WERI-Rb-1 (cell line): ENCODE measurements at places on chromosomes 6 and 20.

DNA sequence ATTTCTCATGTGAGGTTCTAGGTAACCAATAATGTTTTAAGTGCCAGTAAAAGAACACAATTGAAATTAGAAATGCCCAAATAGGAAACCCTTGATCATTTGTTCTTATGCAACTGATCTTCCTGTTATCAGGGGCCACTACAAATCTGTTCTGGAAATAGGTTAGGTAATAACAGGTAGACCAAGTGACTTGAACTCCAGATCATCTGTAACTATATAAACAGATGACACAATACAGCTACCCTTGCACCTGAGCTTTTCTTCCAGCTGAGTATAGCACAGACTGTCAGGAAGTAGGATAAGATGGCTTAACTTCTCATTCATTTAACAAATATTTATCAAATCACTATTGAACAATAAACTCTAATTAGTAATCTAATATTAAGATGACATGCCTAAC lies 52.5 kb downstream of the MAN1A1 start:
- no peak for DNase-seq

- DNase-seq: no peak
Observed at GRCh38 chr20:14232650-14233049, 104.8 kb downstream of the FLRT3 start.

DNA sequence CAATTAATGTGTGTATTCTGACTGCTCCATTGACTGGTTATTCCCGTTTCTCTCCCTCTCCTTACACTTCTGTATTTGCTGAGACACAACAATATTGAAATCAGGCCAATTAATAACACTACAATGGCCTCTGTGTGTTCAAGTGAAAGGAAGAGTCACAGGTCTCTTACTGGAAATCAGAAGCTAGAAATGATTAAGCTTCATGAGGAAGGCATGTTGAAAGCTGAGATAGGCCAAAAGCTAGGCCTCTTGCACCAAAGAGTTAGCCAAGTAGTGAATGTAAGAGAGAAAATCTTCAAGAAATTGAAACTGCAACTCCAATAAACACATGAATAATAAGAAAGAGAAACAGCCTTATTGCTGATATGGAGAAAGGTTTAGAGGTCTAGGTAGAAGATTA lies 489.5 kb upstream of the CITED2 start:
- DNase-seq: no peak

DNA sequence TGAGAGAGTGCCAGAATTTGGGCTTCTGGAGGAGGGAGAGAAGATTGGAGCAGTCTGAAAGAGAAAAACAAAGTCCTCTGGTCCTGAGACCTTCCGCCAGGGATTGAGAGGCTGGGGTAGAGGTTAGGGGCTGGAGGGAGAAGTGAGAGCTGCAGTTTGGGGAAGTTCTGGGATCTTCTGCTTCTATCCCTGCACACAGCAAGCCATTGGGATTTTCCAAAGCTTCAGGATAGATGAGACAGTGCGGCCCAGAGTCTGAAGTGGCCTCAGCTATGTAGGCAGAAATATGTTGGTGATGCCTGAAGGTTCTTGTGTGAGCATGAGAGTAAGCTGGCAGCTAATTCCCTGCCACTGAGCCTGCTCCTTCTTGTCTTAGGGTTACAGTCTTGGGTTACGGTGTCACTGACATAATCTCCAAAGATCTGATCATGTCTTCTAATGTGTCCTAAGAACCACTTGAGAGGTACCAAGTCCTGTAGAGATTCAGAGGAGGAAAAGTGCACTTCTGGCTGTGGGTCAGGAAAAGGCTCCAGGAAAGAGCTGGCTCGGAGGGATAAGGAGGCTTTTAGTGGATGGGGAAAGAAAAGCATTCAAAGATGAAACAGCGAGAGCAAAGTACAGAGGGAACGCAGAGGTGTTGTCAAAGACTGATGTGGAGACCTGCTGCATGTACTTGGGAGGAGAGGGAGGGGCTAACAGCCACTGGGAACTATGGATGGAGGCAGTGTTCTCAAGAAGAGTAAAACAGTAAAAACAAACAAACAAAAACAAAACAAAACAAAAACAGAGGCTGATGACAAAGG lies 131.1 kb upstream of the MYLIP start:
- DNase-seq: peak; percentile 56

DNA sequence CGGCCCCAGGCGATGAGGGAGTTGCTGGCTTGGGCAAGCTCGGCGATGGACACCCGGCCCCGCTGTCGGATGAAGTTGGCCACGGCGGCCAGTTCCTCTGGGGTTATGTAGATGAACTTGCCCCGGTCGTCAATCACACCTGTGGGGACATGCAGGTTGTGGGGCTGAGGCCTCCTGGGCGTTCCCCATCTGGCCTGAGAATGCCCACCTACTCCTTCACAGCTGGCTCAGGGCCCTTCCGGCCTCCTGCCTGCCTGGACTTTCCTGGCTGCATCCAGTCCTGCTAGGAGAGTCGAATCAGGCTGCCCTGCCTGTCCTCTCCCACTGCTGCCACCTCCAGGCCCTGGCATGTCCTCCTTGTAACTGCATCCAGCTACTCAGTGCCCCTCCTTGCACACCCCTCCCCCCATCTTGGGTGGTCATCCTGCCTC lies 13.8 kb downstream of the DDRGK1 start:
- DNase-seq: no peak

DNA sequence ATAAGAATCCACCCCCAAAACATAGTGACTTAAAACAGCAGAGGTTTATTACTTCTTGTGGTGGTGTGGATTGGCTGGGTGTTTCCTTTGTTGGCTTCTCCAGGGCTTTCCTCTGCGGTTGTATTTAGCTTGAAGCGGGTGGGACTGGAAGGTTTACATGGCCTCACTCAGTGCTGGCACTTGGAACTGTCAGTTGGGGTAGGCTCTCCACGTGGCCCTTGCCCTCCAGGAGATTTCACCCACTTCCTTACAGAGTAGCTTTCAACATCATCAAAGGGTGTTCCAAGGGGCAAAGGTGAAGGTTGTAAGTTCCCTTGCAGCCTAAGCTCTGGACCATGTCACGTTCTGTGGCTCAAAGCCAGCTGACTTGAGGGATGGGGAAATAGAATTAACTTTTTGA lies 32.5 kb upstream of the NKX2-2 start:
- DNase-seq: no peak

DNA sequence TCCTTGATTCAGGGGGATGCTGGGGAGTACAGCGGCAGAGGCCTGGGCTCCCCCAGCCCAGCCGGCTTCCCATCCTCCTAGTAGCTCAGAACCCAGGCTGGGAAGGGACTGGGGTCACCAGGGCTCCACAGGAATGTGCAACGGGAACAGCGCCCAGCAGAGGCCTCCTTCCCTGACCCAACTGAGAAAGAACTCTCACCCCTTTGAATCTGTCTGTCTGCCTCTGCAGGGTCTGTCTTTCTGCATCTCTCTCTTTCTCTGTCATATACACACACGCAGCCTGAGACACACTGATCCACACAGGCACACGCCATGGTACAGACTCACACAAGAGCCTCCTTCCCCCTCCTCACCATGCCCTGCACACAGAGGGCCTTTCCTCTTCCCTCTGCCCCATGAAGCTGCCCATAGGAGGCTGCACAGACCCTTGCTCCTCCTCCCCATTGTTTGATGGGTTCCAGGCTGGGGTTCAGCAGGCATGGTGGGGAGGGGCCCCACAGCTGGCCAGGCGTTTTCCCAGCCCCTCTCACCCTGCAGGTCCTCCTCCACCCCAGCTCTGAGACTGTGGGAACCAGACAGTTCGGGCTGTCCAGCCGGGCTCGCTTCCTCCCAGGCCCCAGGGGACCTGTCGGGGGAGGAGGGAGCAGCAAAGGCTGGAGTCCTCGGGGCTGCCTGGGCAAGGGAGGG lies 2.8 kb downstream of the FOXS1 start:
- DNase-seq: no peak

DNA sequence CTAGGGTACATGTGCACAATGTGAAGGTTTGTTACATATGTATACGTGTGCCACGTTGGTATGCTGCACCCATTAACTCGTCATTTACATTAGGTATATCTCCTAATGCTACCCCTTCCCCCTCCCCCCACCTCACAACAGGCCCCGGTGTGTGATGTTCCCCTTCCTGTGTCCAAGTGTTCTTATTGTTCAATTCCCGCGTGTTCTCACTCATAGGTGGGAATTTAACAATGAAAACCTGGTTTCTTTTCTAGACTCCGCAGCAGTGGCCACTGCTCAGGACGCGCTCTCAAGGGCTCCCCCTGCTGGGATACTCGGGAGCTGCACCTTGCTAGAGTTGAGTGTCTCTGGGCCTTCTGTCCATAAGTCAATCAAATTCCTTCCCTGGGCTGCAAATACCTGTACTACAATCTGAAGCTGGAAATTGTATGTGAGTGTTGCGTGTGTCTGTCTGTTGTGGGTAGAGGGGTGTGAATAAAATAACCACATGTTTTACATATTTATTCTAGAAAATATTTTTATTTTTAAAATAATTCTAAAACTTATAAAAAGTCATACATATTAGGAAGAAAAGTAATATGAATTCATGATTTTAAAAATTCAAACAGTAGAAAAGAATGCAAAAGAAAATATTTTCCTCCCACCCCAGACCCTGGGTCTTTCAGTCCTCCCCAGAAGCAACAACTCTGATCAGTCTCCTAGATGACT lies 8.2 kb upstream of the CEP250 start:
- DNase-seq: peak; percentile 87

DNA sequence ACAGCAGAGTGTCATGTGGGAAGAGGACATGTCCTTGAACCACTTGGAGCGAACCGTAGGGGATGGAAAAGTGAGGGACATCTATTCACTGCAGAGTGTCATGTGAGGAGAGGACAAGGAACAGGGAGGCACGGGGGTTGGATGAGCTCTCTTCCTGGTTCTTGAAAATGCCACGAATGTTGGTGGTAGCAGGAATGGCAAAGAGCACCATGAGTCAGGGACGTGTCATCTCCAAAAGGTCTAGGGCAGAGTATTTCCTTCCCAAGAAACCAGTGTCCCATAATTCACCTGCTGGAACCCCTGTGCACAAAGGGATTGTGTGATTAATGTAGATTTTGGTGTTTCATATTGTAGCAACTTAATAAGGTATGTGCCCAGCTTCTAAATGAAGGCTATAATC lies 136.8 kb downstream of the BFSP1 start:
- DNase-seq: no peak

GRCh38 chr6:45653117-45653883 lies 275.6 kb upstream of the SUPT3H start:
- DNase-seq: no peak

DNA sequence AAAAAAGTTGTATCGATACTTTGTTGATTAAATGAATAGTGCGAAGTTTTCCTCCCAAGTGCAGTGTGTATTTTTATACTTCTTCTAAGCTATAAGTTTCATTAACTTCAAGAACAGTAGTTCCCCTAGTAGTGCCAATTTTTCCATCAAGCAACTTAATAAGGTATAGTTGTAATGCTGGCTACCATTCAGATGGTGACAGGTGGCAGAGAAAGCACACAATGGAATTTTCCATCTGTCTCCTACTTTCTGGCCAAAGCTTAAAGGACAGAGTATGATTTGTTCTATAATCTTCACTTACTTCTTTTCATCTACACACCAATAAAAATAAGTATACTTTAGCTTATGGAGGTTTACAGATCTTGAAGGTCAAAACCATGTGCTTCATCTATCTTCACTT lies 431.1 kb downstream of the NKAIN2 start:
- no peak for DNase-seq

DNA sequence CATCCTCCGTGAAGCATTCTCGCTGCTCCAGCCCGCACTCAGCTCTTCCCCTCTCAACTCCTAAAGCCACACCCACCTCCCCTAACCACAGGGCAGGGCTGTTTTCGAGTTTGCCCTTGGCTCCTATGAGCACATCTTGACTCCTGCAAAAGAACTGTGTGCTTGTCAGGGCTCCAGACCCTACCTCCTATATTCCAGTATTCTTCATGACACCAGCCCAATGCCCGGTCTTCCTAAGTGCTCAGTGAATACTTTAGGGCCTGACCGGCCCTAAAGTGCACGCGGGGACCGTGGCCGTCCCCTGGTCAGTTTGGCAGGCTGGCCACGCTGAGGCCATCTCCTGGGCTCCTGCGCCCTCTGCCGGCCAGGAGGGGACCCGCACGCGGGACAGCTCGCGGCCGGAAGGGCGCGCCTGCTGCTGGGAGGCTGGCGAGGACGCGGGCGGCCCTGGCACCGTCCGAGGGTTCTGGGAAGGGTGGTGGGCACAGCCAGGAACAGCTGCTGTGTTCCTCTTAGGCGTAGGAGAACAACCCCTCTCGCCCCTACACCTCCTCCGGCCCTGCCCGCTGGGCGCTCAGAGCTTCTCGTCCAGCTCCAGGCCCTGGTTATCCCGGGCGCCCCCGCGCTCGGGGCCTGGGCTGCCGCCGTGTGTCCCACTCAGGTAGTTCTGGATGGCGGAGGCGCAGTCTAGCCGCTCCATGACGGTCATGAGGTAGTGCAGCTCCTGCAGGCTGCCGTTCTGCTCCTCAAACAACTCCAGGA lies 11.0 kb downstream of the UNC5CL start:
- DNase-seq: peak; percentile 89

DNA sequence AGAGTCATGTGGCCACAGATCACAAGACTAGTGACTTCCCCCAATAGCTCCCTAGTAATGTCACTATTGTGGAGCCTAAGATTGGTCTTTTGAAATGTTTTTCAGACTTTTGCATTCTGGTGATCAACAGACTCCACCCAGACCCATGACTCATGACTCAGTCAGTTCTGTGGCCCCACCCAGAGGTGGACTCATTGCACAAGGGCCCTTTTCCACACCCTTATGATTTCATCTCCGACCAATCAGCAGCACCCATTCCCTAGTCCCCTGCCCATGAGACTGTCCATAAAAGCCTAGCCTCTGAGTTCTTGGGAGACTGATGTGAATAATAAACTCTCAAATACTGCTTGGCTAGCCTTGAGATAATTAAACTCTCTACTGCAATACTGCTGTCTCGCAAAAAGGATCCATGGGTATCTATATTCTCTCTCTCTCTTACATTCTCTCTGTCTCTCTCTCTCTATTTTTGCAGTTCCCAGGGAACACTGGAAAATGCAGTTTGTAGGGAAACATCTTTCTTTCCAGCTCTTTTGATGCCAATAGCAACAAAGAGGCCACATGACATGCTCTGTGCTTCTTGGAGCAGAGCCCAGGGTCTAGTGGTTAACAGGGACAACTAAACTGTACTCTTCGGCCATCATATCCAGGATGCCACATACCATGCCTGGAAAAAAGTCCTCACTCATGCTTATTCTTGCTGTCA lies 71.3 kb upstream of the IYD start:
- no peak for DNase-seq

DNA sequence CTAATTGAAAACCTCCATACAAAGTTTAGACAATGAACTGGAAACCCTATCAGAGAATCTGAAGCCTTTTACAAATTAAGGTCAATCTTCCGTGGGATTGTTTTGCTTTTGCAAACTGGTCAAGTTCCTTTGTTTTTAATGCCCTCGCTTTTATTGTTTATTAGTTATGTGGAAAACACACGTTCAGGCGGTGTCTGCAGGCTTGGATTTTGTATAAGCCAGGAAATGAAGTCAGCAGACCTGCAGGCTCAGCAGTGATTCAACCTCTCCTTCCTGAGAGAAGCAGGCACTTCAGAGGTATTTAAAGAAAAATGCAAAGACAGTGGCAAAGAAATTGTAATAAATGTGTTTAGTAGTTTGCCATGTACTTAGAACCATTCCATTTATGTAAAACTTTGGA lies 103.4 kb upstream of the PDE10A start:
- no peak for DNase-seq
